HT1080 (cell line): ENCODE measurements at places on chromosomes 6 and 20. TPM values are rescaled to one million over a fixed set of nuclear protein-coding genes. Genes with fewer than 3 reads are reported as not detected.

OXT gene
- total RNA-seq: not detected in 2 replicates

NOTCH4 gene
- total RNA-seq: 1.1 and 2.7 TPM in 2 replicates

SOX18 gene
- total RNA-seq: 0.11 and 0.57 TPM in 2 replicates

FAM83B gene
- not detected in 2 replicates for total RNA-seq

ULBP1 gene
- not detected in 2 replicates for total RNA-seq

RHAG gene
- total RNA-seq: 0.05 TPM in 1 of 2 replicates, not detected in the other

MYT1 gene
- total RNA-seq: not detected in 2 replicates

FAM217B gene
- 4.5 and 11.9 TPM in 2 replicates for total RNA-seq

MCHR2 gene
- total RNA-seq: not detected in 2 replicates

TREML2 gene
- not detected in 2 replicates for total RNA-seq

RSPO4 gene
- 0.30 and 0.32 TPM in 2 replicates for total RNA-seq

RGS17 gene
- total RNA-seq: 8.4 and 9.0 TPM in 2 replicates

IL22RA2 gene
- total RNA-seq: not detected in 2 replicates

- peak; percentile 30 for DNase-seq
Measured at GRCh38 chr6:146336191-146336590, 207.4 kb upstream of the RAB32 start.

GRCh38 chr6:80380566-80380965 lies 274.1 kb downstream of the BCKDHB start:
- DNase-seq: no peak

DNA sequence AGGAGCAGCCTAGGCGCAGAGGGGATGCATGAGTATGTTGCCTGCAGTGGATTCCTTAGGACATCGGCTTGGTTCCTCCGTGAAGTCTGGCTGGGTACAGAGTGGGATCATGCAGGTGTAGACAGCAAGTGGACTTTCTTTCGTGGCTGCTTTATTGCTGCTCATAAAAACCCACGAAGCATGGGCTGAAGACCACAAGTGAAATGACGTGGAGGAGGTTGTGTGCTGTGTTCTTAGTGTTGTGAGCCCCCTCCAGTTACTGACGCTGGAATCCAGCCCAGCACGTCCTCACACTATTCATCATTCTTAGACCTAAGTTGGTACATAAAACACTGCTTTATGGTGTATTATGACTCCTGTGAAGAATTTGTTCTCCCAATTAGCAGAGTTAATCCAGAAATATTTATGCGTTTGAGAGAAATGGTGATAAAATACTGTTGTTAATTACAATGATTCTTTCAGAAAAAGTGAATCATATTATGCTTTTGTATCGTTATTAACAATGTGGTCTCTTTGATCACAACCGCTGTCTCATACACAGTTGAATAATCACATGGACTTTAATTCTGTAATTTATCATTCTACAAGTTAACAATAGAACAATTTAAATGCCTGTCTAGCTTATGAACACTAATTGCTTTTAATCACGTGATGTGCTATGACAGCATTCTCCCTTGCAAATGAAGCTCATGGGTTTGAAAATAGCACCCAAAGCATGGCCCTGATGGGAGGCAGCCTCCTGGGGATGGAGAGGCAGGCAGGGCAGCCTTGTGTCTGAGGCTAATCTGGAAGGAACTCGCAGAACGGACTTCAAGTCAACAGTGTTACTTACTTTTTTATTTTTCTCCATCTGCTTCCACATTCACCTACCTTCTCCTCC lies 233.9 kb upstream of the SYNDIG1 start:
- no peak for DNase-seq

GRCh38 chr6:148395583-148396101 lies 53.0 kb downstream of the SASH1 start:
- DNase-seq: no peak

- DNase-seq: no peak
Measured at GRCh38 chr6:89063881-89064280, 16.7 kb upstream of the PNRC1 start.

DNA sequence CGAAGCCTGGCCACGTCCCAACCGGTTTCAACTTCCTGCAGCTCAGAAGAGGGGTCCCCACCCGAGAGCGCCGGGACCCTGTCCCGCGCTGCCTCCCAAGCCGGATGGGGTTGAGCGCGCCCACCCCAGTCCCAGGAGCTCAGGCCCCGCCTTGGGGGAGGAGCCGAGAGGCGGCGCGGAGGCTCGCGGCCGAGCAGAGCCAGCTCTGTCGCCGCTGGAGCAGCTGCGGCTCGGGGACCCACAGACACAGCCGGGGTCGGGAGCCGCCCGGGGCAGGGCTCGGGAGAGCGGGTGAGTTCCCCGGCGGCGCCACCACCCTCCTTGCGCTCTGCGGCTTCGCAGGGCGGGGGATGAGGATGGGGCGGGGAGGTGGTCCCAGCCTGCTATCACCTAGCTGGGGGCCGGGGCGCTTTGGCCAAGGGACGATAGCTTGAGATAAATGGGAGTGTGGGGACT lies at the start of gene PPP1R16B:
PPP1R16B (plus strand) TSS at position 196 of the 456 bp plus-strand sequence. CDS start 30,229 bp downstream, outside the sequence.
- no peak for DNase-seq

GRCh38 chr6:17633465-17634188 lies 33.5 kb downstream of the FAM8A1 start:
- no peak for DNase-seq

- no peak for DNase-seq
Measured at GRCh38 chr20:24016607-24017457, 28.3 kb upstream of the GGTLC1 start.

- no peak for DNase-seq
Measured at GRCh38 chr20:56634307-56634706, 5.2 kb downstream of the TFAP2C start.

DNA sequence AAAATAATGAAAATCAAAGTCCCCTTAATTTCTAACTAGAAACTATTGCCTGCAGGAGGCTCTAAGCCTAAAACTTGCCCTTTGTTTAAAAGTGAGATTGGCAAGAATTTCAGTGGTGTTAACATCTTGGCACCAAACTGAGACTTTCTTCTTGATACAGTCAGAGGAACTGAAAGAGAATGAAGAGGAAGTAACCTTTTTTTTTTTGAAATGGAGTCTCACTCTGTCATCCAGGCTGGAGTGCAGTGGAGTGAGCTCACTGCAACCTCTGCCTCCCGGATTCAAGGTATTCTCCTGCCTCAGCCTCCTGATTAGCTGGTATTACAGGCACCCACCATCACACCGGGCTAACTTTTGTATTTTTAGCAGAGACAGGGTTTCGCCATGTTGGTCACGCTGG lies 3.6 kb downstream of the DOP1A start:
- peak; percentile 5 for DNase-seq

DNA sequence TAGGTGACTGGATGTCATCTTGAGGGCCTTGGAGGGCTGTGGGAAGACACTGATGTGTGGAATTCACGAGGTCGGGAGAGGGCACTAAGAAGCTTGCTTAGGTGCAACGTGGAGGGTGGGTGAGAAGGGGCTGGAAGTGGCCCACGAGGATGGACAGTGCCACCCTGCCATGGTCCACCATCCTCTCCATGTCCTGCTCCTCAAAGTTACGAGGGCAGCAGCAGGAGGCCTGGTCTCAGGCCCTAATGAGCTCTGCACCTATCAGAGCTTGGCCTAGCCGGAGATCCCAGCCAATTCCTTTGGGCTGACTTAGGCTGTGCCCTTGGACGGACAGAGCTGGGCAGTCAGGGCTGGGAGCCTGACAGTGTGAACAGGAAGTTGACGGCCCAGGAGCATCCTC lies 27.8 kb upstream of the SCRT2 start:
- DNase-seq: no peak

DNA sequence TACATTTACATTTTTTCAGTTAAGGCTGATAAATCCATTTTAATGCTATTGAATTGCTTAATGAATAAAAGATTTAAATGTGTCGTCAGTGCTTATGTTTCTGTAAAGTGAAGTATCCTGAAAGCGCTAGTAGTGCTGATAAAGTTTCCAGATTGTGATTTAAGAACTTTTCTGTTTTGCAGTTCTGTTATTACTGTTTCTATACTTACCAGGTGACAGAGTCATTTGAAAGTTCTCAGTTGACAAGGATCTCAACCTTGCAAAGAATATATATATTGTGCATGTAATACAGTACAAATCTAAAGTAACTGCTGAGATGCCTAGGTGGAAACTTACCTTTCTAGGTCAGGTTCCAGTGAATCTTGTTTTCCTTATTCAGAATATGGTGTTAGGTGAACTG lies 201.8 kb downstream of the ARID1B start:
- no peak for DNase-seq

DNA sequence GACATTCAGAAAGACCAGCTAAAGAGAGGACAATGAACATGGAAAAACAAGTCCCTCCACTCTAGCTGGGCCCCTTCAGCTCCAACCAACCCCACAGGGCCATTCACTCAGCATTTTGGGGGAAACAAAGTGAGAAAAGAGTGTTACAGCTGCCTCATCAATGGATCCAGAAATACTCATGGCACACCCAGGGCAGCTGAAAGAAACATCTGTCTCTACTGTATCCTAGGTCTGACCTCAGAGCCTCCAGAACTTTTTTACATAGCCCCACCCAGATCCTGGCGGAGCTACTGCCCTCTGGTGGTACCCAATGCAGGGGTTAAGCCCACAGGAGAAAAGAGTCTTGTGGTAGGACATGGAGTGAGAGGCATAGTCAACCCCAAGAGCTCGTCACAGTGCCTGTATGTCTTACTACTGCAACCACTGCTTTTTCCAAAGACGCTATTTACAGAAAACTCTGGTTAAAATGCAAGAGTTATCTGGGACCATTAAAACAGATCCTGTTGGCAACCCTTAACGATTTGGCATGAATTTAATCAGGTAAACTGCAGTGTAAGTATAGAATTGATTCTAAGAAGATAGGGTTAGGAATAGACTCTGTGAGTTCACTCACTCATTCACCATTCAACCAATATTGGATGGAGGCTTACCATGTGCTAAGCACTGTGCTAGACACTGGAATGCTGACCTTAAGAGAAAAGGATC lies 37.4 kb upstream of the FAM83C start:
- peak; percentile 79 for DNase-seq

GRCh38 chr20:46272389-46273047 lies 35.8 kb downstream of the CDH22 start:
- DNase-seq: no peak

GRCh38 chr6:50936277-50936681 lies 117.6 kb downstream of the TFAP2B start:
- DNase-seq: no peak

- no peak for DNase-seq
Measured at GRCh38 chr6:37696220-37696840, 1.4 kb downstream of the MDGA1 start.

DNA sequence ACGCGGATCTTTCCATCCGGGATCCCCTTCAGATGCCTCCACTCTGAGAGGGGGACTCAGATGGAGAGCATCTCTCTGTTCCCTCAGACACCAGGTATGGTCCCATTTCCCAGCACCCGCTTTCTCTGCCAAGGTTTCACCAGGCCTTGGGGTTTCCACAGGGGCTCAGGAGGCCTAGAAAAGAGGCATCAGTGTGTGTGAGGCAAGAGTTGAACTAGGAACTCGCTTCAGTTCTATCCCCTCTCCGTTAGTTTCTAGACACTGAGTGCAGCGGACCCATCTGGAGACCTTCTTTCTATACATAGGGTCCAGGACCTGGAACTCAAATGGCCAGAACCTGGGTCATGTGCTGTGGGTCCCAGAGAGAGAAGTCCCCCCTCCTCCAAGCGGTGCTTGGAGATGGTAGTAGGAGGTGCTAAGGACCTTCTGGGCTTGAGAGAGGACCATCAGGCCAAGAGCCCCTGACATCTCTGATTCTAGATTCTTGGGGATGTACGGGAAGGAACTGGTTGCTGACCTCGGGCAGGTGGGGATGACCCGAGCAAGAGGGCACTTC lies 2.1 kb downstream of the SLC12A5 start:
- no peak for DNase-seq

- peak; percentile 34 for DNase-seq
Measured at GRCh38 chr6:30813631-30814145, 69.3 kb upstream of the IER3 start.
